Umbilical cord (tissue), 2 donors: ENCODE measurements at places on chromosomes 11 and 22. TPM values are rescaled to one million over a fixed set of nuclear protein-coding genes. Genes with fewer than 3 reads are reported as not detected.

DNA sequence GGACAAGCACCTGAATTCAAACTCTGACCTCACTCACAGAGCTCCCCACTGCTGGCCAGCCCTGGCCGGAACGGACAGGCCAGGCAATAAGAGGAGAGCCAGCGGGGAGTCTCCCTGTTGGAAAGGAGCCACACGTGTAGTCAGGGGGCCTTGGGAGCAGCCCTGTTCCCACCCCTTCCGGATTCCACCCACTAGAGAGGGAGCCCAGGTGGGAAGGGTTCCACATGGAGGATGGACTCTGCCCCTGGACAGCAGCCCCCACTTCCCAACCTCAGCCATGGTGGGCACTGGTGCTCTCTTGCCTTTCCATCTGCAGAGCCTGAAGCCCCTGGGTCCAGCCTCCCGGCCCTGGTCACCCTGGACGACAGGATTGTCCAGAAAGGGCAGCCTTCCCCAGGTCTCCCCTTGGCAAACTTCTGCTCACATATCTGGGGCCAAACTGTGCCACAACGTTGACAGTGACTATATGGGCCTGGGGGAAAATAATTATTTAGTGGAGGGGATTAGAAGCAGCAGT lies 7.5 kb upstream of the APOBEC3A start:
- no peak for DNase-seq

DNA sequence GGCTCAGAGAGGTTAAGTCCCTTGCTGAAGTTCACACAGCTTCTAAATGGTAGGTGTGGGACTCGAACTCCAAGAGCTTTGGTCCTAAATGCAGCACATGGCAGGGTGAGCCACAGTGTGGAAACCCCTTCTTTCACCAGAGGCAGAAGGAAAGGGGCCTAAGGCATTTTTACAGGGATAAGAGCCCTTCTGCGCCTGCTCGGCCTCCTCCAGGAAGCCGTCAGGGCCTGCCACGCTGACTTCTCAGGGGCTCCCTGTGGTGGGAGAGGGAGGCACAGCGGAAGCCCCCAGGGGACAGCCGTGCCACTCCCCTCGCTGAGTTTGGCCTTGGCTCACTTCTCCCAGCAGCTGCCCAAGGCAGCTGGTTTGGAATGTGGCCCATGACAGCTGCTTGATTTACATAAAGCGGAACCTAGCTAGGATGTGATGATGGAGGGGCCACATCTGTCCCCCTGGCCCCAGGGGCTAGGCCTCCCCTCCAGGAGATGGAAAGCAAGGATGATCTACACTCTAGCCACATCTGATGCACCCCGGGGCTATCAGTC lies 35.4 kb downstream of the CD82 start:
- peak; percentile 34 for DNase-seq

GRCh38 chr22:22666307-22667091 lies 22.1 kb downstream of the GGTLC2 start:
- no peak for DNase-seq

- no peak for DNase-seq
These were observed 178.0 kb downstream of the HIPK3 start for GRCh38 chr11:33435216-33435615.

GRCh38 chr11:90803831-90804230 lies 581.0 kb upstream of the CHORDC1 start:
- DNase-seq, result no peak

DNA sequence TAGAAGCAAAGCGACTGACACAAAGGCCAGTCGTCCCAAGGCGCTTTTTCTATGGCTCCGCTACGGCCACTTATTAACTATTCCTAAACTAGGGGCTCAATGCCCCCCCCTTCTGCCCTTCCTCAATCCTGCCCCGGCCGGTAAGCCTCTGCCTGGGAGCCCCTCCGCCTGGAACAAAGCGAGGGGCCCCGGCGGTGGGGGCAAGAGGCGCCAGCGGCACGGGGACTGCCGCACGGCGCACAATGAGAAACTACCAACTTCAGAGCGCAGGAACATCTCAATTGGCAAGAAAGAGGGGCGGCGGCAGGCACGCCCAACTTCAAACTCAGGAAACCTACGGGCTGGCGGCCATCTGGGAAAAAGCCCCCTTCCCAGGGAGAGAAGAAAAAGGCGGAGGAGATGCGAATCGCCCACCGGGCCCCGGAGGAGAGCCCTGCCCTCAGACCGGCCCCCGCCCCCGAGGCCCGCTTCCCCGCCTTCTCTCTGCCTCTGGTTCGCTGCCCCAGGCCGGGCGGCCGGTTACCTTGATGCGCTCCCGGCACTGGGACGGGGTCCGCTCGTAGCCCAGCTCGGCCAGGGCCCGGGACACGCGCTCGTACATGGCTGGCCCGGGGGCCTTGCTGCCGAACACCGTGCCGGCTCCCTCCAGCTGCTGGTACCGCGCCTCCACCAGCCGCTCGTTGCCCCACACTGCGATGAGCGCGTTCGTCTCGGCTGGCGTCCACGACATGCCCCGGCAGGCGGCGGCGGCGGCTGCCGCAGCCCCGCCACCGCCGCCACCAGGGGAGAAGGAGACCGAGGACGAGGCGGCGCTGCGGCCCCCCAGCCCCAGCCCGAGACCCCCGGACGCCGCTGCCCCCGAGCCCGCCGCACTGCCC lies 619 bp downstream of the MSANTD2 start:
- DNase-seq, result peak; percentile 31

DNA sequence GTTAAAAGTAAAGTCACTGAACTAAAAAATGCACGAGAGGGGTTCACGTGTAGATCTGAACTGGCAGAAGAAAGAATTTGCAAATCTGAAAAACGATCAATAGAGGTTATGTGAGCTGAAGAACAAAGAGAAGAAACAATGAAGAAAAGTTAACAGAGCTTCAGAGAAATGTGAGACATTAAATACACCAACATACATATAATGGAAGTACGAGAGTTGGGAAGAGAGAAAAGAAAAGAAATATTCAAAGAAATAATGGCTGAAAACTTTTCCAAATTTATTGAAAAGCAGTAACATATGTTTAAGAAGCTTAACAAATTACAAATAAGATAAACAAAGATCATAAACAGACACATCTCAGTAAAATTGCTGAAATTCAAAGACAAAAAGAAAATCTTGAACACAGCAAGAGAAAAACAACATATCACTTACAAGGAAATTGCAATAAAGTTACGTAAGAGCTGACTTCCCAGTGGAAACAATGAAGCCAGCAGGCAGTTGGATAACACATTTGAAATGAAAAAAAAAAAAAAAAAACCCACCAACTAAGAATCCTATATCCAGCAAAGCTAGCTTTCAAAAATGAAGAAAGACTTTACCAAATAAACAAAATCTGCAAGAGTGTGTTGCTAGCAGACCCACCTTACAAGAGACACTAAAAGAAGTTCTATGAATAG lies 56.8 kb downstream of the EMSY start:
- DNase-seq, result no peak

- no peak for DNase-seq
These were observed 6.5 kb downstream of the NNMT start for GRCh38 chr11:114302663-114303062.

DNA sequence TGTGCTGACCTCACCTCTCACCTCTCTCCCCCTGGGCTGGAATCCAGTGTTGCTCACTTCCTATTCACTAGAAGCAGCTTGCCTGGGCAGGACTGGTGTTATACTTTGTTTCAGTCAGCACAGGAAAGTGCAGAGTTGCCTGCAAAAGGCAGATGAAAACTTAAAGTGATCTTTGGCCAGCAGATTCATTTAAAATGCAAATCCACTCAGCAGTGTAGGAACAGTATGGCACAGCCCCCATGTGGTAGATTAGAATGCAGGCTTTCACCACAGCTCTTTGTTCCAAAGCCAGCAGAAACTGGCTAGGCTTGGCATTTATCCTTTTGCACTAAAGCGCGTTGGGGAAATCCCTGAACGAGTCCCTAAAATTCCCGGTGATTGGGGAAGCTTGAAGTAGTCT lies 301.2 kb downstream of the OR4C45 start:
- DNase-seq, result no peak

DNA sequence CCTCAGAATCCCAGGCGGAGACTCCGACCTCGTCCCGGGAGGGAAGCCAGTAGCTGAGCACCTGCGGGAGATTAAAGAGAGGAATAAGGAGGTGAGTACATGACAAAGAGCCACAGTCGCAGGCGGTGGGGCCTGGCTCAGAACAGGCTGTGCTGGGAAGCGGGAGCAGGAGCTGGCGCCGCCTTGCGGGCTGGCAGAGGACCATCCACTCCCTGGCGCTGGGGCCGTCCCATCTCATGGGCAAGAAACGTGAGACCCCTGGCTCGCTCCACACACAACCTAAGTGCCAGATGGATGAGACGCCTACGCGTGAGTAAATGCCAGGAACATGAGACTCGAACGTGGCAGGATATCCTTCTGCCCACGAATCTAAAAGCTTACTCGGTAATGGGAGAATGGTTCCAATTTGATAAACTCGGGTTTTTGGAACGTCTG lies 6.3 kb downstream of the CEND1 start:
- DNase-seq, result peak; percentile 72

DNA sequence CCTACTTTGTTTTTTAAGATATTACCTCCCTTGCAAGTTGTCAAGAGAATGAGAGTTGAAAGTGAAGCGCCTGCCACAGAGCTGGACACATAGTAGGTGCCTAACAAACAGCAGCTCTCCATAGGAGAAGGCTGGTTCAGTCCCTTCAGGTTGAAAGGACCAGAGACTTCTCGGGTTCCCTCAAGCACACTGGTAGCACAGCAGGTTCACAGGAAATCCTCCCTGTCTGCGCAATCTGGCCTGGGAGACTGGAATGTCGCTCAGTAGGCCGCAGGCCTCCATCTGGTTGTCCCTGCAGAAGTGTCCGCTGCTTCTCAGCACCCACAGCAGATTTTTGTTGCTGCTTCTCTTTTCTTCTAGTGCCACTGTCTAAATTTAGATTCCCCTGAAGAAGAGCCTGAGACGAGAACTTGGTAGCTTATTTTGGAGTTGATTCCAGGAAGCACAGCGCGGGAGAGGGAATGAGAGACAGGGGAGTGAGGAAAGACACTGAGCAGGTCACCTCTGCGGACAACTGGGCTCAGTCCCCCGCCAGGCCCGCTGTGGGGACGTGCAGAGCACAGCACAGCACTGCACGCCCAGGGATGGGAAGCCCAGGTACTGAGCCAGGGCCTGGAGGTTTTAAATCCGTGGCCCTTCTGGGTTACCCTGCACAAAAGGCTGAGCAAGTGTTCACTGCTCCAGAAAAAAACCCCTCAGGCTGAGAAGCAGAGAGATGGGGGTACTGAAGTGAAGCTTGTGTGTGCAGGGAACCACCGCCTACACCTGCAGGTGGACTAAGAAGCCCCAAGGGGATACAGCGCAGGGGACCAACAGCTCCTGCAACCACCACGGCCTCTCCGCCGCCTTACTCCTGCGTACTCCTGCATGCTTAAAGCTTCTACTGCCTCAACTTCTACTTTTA lies 31.6 kb downstream of the RBX1 start:
- peak; percentile 15 for DNase-seq

- DNase-seq, result no peak
These were observed 23.8 kb downstream of the MB start for GRCh38 chr22:35593071-35593890.

DNA sequence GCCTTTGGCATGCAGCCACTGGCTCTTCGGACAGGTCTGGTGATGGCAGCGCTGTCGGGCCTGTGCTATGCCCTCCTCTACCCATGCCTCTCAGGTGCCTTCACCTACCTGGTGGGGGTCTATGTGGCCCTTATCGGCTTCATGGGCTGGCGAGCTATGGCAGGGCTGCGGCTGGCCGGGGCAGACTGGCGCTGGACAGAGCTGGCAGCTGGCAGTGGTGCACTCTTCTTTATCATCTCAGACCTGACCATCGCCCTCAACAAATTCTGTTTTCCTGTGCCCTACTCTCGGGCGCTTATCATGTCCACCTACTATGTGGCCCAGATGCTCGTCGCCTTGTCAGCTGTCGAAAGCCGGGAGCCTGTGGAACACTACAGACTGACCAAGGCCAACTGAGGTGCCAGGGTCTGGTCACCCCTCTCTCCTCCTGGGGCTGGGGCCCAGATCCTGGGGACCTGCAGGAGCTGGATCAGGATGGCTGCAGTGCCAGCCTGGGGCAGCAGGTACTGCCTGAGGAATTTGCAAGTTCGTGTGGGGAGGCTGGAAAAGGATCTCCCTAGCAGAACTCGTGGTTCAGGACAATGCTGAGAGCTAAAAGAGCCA lies 3.1 kb downstream of the TMEM86A start:
- DNase-seq, result no peak

DNA sequence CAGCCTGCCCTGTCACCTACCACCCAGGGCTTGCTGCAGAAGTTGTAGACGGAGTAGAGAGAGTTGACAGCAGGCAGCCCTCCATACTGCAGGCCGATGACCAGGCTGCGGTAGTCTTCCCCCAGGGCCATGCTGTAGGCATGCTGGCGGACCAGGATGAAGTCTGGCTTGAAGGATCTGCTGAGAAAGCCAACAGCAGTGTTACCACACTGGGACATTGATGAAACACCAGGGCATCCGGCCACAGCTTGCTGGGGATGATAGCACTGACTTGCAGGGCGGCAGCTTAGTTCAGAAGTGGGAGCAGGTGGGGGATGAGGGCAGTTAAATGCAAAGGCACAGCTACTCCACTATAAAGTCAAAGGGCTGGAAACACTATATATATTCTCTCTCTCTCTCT lies 67.4 kb downstream of the TIMP3 start:
- no peak for DNase-seq

DNA sequence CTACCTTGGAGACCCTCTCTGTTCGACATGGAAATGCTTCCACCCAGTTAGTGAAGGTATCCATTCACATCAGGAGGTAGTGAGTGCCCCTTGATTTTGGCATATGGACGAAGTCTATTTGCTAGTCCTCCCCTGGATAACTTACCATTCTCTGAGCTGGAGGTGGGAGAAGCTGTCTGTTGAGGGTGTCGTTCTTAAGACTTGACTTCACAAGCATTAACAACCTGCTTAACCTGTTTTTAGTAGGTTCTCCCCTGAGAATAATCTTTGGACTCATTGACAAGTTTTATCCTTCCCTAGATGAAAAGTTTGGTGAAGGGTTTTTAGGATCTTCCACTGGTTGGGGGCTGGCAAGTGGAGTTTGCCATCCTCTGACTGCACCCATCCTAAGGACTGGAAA lies 1053.8 kb upstream of the CNTN5 start:
- no peak for DNase-seq

- no peak for DNase-seq
These were observed 41.2 kb downstream of the GGTLC2 start for GRCh38 chr22:22685586-22685985.

GRCh38 chr11:47314992-47315391 lies 37.5 kb downstream of the MYBPC3 start:
- DNase-seq, result no peak

DNA sequence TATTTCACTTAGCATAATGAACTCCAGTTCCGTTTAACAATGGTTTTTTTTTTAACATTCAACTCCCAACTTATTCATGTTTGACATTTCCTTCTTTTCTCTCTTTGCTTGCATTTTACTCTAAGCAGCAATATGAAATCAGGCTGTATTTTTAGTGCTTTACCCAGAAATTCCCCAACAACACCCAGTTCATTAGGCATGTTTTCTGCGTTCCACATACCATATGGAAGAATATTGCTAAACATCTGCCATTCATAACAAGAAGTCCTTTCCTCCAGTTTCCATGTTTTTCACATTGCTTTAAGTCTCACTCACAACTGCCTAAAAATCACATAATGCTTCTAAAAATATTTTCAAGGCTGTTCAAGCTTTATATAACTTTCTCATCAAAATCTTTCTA lies 45.8 kb downstream of the PLAAT5 start:
- DNase-seq, result no peak

KRTAP5-10 gene
- not detected for total RNA-seq

OR4D5 gene
- total RNA-seq, result 7.2 TPM

SOX6 gene
- total RNA-seq, result 54.7 TPM

RFPL3 gene
- 0.48 TPM for total RNA-seq

INS gene
- not detected for total RNA-seq

C11orf87 gene
- total RNA-seq, result 4.1 TPM

KIF18A gene
- total RNA-seq, result 17.6 TPM

CARNS1 gene
- 1.2 TPM for total RNA-seq

SLC37A2 gene
- 8.2 TPM for total RNA-seq

BAIAP2L2 gene
- total RNA-seq, result not detected
